ENCODE measurements at places on chromosomes 1 and 21.

DNA sequence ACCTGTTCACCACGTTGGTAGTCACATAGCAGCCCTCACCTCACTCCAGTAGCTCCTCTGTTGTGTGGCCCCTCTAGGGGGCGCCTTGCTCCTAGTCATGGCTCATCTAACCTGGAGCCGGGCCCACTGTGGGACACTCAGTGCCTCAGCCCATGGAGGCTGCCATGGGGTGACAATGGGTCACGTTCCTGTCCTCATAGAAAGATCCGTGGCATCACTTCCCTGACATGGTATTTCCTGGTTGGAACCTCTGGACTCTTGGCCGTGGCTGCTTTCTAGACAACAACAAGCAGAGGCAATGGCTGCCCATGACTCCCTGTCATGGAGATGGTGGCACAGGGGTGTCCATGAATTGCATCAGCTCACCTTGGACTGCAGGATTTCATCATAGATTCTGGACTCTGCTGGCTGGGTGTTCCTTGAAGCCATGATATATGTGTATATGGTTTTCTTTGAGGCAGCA, 27.5 kb upstream of the SLAMF6 start:
- no peak for DNase-seq

GRCh38 chr21:42939582-42940413, 14.4 kb upstream of the ERVH48-1 start:
- DNase-seq: no peak

- no peak for DNase-seq
These were observed 6.2 kb upstream of the ERO1B start for GRCh38 chr1:236287757-236288619.

DNA sequence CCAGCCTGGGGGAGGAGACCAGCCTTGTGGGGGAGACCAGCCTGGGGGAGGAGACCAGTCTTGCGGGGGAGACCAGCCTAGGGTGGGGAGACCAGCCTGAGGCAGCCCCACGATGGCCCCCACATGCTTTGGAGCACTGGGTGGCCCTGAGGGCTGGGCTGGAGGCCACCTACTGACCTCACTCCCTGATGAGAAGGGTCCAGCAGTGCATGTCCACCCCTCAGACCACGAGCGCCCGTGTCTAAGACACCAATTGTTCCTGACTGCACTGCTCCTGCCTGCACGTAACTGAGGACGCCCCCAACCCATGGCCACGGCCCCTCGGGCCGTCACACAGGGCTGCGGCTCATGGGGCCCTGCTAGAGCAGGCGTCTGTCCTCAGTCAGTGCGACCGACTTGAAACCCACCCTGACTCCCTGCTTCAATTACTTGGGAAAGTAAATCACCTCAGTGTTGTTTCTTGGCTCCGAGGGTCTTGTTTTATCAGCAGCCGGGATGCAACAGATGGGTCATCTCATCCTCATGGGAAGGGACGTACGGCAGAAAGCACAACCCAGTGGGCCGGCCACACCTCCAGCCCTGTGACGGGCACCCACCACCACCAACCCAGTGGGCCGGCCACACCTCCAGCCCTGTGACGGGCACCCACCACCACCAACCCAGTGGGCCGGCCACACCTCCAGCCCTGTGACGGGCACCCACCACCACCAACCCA, at the start of gene SPATC1L:
TSS of gene SPATC1L (minus strand) at position 550 of the 715 bp plus-strand sequence. CDS start 1,643 bp downstream, outside the sequence.
- DNase-seq: peak; percentile 33

DNA sequence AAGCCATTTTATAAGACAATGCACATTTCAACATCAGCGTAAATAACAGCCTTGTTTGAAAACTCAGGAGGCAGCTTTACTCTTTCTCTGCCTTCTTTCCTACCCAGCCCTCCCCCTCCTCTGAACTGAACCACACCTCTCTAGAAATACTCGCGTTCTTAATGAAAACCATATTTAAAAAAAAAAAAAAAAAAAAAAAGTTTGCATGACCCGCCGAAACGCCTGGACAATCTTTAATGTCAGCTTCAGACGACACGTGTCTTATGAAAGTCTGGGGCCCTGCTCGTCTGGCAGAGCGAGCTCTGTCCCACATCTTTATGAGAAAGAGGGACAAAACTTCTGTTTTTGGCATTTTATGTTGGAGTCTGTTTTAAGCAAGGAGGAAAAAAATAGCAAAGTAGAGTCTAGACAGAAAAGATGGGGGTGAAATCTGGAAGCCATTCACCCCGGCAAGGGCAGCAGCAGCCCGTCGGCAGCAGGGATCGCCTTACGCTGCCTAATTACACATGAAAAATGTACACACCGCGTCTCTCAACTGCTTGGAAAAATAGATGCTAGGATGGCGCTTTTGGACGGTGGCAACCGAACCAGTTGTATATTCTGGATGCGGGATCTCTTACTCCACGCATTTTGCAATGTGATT, 130.4 kb upstream of the ETS2 start:
- DNase-seq: no peak

DNA sequence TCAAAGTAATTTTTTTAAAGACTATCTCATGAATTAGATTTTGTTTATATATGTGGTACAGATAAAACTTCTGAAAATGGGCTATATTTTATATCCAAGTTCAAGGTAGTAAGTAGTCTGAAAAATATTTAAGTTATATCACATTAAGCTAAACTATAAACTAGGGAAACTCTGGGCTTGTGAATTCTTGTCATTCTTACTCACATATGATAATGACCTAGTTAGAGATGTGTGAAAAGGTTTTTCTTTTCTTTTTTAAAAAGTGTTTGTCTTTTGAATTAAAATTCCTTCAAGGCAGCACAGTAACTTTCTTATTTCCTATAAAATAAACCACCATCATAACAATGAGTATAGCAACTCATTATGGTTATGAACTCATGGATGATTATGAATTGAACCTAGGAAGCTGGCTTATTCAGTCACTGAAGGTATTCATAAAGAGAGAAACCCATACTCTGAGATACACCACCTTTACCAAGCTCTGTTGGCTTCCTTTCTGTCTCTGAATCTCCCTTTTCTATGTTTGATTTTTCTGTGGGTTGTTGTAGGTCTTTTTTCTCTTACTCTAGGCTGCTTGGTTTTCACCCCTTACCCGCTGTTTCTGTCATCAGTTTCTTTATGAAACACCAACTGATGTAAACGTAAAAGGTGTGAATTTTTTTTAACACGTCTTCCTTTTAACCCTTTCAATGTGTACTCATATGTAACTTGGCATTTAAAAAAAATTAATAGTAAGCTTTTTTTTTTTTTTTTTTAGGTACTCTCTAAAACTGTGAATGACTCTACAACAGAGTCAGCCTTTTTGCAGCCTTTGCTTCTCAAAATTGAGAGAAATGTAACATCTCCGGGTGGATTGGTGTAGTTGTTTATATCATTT, 25.2 kb downstream of the IL12RB2 start:
- DNase-seq: peak; percentile 93

DNA sequence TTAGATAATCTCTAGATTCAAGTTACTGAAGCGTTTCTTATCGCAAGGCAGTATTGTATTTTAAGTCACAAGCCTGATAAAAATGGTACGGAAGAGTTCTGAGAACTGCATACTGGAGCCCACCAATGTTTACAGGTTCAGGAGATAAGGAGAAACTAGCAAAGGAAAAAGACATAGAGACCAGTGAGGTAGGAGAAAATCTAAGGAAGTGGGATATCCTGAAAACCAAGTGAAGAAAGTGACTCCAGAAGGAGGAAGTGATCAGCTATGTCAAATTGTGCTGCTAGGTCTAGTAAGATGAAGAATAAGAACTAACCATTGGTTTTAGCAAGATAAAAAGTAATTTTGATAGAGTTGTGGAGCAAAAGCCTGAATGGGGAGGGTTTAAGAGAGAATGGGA, 31.0 kb upstream of the ACADM start:
- no peak for DNase-seq

DNA sequence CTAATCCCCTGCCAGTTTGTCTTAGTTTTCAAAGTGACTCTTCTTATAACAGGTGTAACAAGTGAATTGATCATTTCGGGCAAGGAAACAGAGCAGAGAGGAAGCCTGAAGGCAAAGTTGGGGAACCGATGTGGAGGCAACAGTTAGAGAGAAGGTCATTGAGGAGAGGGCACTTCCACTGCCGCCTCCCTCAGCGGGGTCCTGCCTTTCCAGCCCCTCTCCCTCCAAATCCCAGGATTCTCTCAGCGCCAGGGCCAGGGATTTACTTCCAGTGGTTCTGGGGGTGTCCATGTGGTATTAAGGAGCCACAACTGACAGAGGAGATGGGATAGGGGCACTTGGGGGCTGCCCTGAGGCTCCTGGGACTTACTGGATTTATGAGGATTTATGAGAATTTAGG, 39.7 kb upstream of the PDE9A start:
- no peak for DNase-seq

DNA sequence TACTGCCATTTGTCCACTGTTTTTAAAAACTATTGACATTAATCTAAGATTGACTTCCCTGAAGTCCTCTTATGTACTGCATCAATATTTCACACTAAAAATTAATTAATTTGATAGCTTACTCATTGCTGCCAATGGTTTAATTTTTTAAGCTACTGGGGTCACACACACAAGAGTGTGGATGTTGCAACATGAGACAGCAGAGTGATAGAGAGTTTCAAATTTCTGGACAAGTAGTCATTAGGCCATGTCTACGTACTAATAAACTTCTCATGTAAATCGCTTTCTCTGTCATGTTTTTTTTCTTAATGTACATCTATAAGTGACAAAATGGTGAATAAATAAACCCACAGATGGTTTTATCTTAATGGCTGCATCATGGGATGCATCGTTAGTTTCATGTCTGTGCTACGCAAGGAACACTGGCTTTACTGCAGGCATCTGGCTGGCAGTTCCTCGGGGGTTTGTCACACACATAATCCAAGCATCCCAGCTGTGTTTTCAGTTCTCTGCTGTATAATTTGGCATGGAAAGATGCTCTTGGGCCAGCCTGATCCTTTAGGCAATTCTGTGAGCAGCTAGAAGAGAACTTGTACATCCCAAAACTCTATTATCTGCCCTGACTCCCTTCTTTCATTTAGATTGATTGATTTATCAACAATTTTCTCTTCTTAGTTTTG, 16.4 kb upstream of the CHODL start:
- no peak for DNase-seq

DNA sequence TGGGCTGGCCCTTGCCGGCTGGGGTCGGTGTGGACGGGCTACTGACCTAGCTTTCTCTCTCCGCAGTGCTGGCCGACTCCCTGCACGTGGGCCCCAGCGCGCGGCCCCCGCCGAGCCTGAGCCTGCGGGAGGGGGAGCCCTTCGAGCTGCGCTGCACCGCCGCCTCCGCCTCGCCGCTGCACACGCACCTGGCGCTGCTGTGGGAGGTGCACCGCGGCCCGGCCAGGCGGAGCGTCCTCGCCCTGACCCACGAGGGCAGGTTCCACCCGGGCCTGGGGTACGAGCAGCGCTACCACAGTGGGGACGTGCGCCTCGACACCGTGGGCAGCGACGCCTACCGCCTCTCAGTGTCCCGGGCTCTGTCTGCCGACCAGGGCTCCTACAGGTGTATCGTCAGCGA, 34.9 kb downstream of the PTGFRN start:
- no peak for DNase-seq

- DNase-seq: no peak
These were observed 10.1 kb upstream of the MEF2D start for GRCh38 chr1:156510709-156511108.

DNA sequence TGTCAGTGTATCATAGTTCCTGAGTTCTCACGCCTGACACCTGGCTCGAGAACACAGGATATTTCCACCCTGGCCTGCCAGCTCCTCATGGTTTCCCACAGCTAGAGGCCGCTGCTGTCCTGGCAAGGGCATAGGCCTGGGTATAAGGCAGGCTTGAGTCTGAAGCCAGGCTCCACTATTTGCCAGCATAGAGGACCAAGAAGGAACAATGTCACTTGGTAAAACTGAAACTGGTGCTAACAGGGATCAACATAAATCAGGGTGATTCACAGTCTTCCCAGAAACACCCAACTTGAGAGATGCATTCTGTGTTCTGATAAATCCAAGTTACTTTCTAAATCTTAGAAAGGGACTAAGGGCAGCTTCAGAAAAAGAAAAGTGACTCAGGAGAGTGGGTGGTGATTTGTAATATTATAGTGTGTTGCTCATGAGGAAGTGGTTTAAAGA, 6.9 kb upstream of the S100A2 start:
- DNase-seq: peak; percentile 71

DNA sequence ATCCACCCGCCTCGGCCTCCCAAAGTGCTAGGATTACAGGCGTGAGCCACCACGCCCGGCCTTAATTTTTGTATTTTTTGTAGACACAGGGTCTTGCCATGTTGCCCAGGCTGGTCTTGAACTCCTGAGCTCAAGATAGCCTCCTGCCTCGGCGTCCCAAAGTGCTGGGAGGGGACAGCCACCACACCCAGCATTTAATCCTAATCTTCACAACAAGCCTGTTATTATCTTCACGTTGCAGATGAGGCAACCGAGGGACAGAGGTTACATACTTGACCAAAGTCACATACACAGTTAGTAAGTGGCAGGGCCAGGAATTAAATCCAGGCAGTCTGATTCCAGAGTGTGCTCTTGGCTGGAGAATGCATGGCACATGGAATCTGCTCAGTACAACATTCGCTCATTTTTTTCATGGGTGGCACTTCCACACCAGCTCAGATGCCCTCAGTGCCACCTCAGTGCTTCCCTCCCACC, 4.8 kb upstream of the GPR37L1 start:
- no peak for DNase-seq

- DNase-seq: no peak
These were observed 148.7 kb downstream of the PGBD5 start for GRCh38 chr1:230277201-230278025.

DNA sequence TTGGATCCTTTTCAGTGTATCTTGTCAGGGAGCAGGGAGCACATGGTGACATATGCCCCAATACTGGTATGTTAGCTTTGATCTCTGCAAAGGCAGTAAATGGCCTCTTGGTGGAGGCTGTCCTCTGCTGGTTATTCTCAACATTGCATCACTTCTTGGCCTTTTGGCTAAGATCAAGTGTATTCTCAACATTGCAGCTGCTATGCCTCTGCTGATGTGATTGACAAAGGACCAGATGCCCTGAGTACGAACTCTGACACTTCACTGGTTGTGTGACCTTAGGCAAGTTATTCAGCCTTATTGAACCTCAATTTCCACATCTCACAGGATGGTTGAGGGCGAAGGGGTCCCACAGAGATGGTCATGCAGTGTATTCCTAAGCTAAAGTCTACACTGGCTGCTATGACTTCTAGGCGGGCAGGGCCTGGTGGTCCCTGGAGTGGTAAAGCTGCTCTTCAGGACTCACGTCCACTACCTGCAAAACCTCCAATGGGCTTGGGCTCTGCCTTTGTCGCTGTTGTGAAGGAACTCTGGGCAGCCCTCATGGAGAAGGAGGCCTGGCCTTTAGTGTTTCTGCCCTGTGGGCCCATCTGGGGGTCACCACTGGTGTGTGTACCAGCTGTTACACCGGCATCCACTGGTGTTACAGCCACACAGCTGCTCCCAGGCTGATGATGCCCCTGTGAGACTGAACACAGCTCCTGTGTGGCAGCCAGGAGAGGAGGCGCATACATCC, 64.8 kb downstream of the DNTTIP2 start:
- peak; percentile 70 for DNase-seq

- DNase-seq: no peak
These were observed 56.4 kb upstream of the ADORA3 start for GRCh38 chr1:111559736-111560279.

DNA sequence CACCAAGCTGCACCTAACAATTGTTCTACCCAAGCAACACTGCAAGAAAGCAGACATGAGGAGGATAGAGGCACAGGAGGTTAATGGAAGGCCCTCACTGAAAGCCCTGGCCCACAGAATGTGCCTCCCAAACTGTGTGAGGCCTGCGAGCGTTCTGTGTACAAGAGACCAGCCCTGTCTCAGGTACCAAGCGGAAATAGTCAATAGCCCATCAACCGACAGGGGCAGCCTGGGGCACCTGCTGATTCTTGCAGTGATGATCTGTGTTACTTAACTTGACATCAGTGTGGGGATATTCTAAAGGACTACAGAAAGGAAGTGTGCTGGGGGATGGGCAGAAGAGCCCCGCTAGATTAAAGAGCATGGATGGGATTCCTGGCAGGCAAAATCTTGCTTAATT, 392.4 kb downstream of the KCNH1 start:
- no peak for DNase-seq
